ENCODE measurements at places on chromosomes 3 and 15.
A peak's percentile ranks its signal among the peaks of the same experiment; 100 is the strongest.

GRCh38 chr15:38864122-38864521, 299.5 kb upstream of the RASGRP1 start:
- DNase-seq, result no peak

DNA sequence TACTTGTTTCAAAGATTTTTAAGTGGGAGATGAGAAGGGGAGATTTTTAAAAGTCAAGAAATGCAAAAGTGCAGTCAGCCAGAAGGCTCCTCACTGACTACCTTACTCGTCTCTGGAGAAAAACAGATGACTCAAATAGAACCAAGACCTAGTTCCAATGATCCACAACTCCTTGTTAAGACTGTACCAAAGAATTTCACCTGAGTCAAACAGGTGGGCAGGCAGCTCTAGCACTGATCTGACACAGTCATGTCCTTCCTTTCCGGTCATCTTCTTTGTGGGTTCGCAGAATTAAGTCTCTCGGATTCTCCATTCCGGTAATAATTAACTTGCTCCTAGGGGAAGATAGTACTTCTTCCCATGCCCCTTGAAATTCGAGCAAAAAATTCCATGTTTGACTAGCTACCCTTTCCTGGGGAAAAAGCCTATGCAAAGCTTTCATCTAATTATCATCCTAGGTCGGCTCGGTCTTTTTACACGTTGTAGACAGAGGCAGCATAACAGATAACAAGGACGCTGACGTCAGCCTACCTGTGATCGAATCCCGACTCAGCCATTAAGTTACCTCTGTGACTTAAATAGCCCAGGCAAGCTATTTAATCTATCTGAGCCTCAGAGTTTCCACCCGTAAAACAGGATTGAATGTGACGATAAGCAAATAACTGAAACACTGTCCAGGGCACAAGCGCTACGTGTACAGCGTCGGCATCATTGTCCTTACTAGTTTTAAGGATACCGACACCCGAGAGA, 758 bp downstream of the SELENOK start:
- DNase-seq, result peak; percentile 33

- no peak for DNase-seq
These were observed 12.6 kb downstream of the RASGRP1 start for GRCh38 chr15:38551720-38552648.

DNA sequence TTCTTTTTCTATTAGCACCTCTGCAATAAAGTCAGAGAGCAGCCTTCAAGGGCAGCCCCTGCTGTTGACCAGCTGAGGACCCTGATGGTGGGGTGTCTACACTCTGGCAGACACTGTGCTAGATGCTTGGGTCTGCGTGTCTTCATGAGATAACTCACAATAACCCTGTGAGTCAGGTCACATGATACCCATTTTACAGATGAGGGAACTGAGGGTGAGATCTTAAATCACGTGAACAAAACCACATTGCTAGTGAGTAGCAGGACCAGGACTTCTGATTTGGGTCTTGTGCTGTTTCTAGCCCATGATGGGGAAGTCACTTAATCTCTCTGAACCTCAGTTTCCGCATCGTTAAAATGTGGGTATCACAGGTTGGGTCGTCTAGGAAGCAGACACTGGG, 118.5 kb upstream of the LIPC start:
- no peak for DNase-seq

- no peak for DNase-seq
These were observed 164.5 kb downstream of the VGLL4 start for GRCh38 chr3:11479221-11479620.

DNA sequence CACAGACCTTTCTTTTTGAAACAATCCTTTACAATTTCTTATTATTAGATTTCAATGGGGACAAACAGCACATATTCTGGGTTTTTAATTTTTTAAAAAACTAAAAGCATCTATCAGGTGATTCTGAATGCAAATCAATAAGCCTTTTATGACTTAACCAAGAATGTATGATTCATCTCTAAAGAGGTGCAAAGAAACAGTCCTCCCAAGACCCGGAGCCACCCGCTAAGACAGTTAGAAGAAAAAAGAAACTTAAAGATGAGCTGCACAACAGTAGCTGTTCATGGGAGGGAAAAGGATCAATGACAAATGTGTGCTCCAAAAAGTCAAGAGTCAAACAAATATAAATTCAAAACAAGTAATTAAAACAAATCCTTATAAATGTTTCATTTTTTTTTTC, 319.5 kb downstream of the THSD4 start:
- DNase-seq, result no peak

DNA sequence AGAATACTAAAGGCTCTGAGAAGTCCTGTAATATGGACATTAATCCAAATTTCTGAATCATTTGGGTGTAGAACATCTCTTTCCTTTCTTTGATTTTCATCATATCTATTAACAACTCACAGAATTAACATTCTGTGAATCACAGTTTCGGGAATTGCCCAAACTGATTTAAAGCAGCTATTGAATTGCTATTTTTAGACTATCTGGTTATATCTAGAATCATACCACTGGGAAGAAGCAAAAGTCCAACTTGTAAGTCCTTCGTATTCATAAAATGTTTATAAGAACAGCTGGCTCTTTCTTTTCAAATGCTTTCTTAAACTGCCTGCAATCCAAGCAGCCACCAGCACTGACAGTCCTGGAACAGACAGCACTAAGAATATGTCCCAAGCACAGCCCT, 733.0 kb downstream of the NTRK3 start:
- no peak for DNase-seq

DNA sequence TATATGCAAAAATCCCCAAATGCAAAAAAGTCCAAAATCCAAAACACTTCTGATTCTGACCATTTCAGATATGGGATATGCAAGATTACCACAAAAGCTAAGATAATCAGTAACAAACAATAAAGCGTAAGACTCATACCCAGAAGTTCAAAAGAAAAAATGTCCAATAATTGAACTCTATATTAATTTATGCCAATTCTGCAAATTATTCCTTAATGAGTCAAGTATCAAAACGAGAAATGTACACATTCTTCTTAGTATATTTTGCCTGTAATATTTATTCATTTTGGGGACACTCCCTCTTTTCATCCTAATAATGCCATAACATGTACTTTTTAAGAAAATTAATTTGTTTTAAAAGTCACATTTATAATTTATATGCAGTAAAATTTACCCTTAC, 37.1 kb downstream of the DENND6A start:
- no peak for DNase-seq

DNA sequence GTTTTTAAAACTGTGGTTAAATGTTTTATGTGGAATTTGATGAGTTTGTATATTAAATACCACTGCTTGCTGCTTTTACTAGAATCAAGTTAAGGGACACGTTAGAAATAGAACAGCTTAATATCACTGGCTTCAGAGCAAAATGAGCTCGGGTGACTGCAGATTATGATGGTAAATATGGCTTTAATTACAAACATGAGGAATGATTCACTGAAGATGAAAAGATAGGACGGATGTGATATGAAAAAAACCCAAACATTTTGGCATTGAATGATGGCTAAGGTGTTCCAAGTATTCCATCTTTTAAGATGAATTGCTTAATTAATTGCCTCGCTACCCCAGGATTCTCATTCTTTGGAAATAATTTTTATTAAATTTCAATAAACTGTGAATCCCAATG, 33.7 kb downstream of the SLC24A1 start:
- no peak for DNase-seq

DNA sequence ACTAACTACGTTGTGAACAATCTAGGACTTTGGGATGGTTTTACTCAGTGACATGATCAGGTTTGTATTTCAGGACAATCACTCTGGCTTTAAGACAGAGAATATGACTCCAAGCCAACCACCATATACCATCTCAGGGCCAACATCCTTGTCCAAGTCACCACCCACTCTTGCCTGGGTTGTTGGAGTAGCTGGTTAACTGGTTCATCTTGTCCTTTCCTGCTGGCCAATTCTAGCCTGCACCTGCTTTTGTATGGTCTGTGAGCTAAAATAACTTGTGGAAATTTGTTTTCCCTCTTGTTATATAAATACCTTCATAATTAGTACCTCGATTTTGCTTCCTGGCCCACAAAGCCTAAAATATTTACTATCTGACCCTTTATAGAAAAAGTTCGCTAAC, 306.8 kb upstream of the STT3B start:
- DNase-seq, result no peak

- peak; percentile 29 for DNase-seq
These were observed 5.3 kb downstream of the P2RY12 start for GRCh38 chr3:151379083-151379734.
